Thymus (tissue), 14 donors: ENCODE measurements at places on chromosomes 5 and 9. TPM values are rescaled to one million over a fixed set of nuclear protein-coding genes. Genes with fewer than 3 reads are reported as not detected.

The BSPRY gene
- 6.1 TPM for polyA plus RNA-seq

DNA sequence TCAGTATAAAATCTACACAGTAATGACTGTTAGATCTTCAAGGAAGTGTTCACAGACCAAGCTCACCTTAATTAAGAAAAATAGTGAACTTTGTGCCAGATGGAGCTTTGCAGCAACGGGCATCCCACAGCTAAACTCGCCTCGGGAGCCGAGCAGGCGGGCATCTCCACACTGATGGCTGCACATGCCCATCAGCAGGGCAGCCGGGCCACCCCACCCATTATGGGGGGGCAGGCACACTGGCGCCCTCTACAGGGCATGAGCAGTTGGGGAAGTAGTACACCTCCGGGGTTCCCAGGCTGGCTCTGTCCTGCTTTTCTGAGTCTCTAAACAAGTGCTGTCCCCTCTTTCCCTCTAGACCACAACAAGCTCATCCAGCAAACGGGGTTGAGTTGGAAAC lies 21.6 kb downstream of the ANKS6 start:
- DNase-seq, result no peak
- H3K4me3 ChIP-seq, result no peak overlapping the region
- H3K36me3 ChIP-seq, result peaks cover 7% of the 10 kb centered on the region
- H3K4me1 ChIP-seq, result no peaks in the 10 kb centered on the region

The MEIKIN gene
- 0.09 TPM for polyA plus RNA-seq

DNA sequence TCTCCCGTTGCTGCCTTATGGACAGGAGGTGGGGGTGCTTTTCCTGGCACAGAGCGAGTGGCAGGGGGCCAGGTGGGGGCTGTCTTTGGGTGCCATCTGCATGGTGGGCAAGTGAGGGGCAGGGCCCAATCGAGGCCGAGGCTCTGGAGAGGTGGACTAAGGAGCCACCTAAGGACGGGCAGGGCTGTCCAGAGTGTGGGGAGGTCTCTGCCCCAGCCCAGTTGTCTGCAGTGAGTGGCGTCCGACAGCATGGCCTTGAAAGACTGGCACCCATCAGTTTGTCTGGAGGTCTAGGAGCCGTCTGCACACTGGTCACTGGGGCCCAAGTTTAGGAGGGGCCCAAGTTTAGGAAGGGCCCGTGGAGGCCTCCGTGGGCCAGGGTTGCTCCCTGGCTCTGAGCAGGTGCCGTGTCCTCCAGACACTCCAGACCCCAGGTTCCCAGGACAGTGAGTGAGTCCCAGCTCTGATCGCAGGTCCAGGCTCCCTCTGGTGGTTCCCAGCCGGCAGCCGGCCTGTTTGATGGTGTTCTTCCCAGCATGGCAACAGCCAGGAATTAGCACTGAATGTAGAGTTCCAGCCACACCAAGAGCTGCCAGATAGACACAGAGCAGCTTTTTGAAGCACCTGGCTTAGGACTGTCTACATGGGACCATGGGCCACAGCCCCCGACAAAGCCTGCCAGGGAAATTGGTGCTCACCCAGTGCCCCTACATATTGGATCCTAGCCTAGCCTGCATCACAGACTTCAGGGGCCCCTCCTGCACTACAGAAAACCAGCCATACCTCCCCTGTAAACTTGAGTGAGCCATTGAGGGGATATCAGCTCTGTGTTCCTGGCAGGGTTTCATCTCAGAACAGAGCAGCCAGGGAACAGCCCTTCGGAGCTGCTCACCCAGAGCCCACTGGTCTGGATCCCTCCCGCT lies 120.9 kb downstream of the WNK2 start:
- no peak overlapping the region for H3K27ac ChIP-seq
- no peak overlapping the region for H3K4me3 ChIP-seq
- H3K4me1 ChIP-seq, result no peaks in the 10 kb centered on the region
- H3K36me3 ChIP-seq, result no peaks in the 10 kb centered on the region

DNA sequence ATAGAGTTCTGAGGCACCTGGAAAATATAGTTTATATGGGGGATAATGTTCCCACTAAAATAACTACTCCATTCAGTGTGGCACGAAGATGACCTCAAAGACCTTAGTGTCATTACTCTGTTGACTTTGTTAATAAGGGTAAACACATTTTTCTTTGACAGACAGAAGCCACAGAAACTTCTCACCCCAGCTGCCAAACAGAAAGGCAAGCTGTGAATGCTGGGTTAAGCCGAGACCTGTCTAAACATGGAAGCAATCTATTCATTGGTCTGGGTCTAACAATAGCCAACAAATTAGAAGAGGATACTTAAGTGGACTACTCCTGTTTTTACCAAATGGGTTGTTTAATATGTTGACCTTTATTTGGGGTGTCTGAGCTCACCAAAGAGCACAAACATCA lies 171.4 kb downstream of the TLE1 start:
- H3K27me3 ChIP-seq, result no peaks in the 10 kb centered on the region
- no peak for DNase-seq
- H3K27ac ChIP-seq, result no peak overlapping the region
- H3K4me3 ChIP-seq, result no peak overlapping the region
- no peaks in the 10 kb centered on the region for H3K4me1 ChIP-seq

GRCh38 chr5:151030056-151030336 lies 9.6 kb downstream of the GPX3 start:
- no peak for DNase-seq
- H3K4me1 ChIP-seq, result no peaks in the 10 kb centered on the region
- H3K27ac ChIP-seq, result no peak overlapping the region
- no peaks in the 10 kb centered on the region for H3K27me3 ChIP-seq
- H3K4me3 ChIP-seq, result no peak overlapping the region

GRCh38 chr9:132365986-132366385 lies 11.2 kb upstream of the SETX start:
- no peak overlapping the region for H3K27ac ChIP-seq
- H3K27me3 ChIP-seq, result no peaks in the 10 kb centered on the region
- no peak overlapping the region for H3K4me3 ChIP-seq
- no peaks in the 10 kb centered on the region for H3K36me3 ChIP-seq
- H3K4me1 ChIP-seq, result peaks cover 4% of the 10 kb centered on the region
- DNase-seq, result no peak

GRCh38 chr9:98043915-98044314 lies 12.6 kb upstream of the NANS start:
- no peak overlapping the region for H3K27ac ChIP-seq
- no peak overlapping the region for H3K4me3 ChIP-seq
- no peaks in the 10 kb centered on the region for H3K4me1 ChIP-seq
- peaks cover 2% of the 10 kb centered on the region for H3K36me3 ChIP-seq
- no peak for DNase-seq

DNA sequence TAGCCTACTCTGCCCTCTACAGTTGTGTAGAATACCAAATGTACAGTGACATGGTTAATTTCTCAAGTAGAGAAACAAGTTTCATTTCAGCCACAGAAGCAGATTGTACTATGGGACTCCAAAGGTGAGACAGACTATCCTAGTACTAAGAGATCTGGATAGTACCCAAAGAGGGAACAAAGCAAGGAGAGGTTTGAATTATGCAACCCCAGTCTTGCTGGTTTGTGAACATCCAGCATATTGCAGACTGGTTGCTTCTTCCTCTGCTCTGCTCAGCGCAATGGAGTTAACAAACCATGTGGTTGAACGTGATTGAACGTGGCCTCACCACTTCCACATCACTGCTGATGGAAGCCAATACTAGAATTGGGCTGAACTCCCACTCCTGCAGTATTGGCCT lies 43.3 kb upstream of the ALDOB start:
- H3K4me3 ChIP-seq, result no peak overlapping the region
- no peaks in the 10 kb centered on the region for H3K27me3 ChIP-seq
- no peaks in the 10 kb centered on the region for H3K4me1 ChIP-seq
- no peaks in the 10 kb centered on the region for H3K36me3 ChIP-seq

The ZFR gene
- polyA plus RNA-seq, result 54.7 TPM

GRCh38 chr5:109744261-109744660 lies 54.5 kb downstream of the MAN2A1 start:
- no peak overlapping the region for H3K27ac ChIP-seq
- no peak overlapping the region for H3K4me3 ChIP-seq

- H3K36me3 ChIP-seq, result no peaks in the 10 kb centered on the region
- H3K4me3 ChIP-seq, result no peak overlapping the region
- DNase-seq, result no peak
- no peaks in the 10 kb centered on the region for H3K4me1 ChIP-seq
Observed at GRCh38 chr9:22514871-22515270, 68.2 kb downstream of the DMRTA1 start.

The FCN1 gene
- 4.9 TPM for polyA plus RNA-seq

DNA sequence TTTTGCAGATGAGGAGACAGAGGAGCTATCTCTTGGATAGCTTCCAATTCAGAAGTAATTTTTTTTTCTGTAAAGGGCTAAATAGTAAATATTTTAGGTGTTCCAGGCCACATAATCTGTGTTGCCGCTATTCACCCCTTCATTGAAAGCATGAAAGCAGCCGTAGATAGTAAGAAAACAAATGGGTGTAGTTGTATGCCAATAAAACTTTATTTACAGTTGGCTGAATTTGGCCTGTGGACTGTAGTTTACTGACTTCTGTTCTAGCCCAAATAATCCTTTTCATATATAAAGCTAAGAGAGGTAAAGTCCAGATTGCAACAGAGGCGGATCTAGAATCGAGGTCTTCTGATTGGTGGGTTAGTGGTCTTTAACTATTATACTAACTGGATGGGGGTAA lies 128.9 kb downstream of the SLF1 start:
- H3K27me3 ChIP-seq, result no peaks in the 10 kb centered on the region
- H3K36me3 ChIP-seq, result no peaks in the 10 kb centered on the region
- peaks cover 16% of the 10 kb centered on the region for H3K4me1 ChIP-seq
- DNase-seq, result no peak

- H3K27ac ChIP-seq, result peak overlapping the region; percentile 95
- peak overlapping the region; percentile 85 for H3K4me3 ChIP-seq
- H3K27me3 ChIP-seq, result no peaks in the 10 kb centered on the region
Observed at GRCh38 chr5:80254767-80255430, 949 bp downstream of the SERINC5 start.

The PIP5K1B gene
- polyA plus RNA-seq, result 1.2 TPM

- no peak overlapping the region for H3K4me3 ChIP-seq
- no peak overlapping the region for H3K27ac ChIP-seq
- no peaks in the 10 kb centered on the region for H3K27me3 ChIP-seq
- H3K36me3 ChIP-seq, result no peaks in the 10 kb centered on the region
- DNase-seq, result peak; percentile 30
Observed at GRCh38 chr5:133944263-133945185, 23.9 kb downstream of the C5orf15 start.

GRCh38 chr5:73826301-73827105 lies 200.5 kb downstream of the ARHGEF28 start:
- H3K4me1 ChIP-seq, result no peaks in the 10 kb centered on the region
- H3K27ac ChIP-seq, result peak overlapping the region; percentile 20
- H3K27me3 ChIP-seq, result no peaks in the 10 kb centered on the region
- no peak for DNase-seq
- no peak overlapping the region for H3K4me3 ChIP-seq

- no peak overlapping the region for H3K4me3 ChIP-seq
- no peak for DNase-seq
- H3K27me3 ChIP-seq, result no peaks in the 10 kb centered on the region
- no peak overlapping the region for H3K27ac ChIP-seq
- peaks cover 19% of the 10 kb centered on the region for H3K4me1 ChIP-seq
Observed at GRCh38 chr5:141504216-141504615, 15.3 kb downstream of the PCDHGC5 start.

The CKMT2 gene
- polyA plus RNA-seq, result 1.7 TPM

The MLANA gene
- polyA plus RNA-seq, result 0.09 TPM

- H3K4me1 ChIP-seq, result no peaks in the 10 kb centered on the region
- H3K27me3 ChIP-seq, result no peaks in the 10 kb centered on the region
- DNase-seq, result no peak
- no peak overlapping the region for H3K4me3 ChIP-seq
- H3K27ac ChIP-seq, result no peak overlapping the region
- no peaks in the 10 kb centered on the region for H3K36me3 ChIP-seq
Observed at GRCh38 chr9:17520268-17521064, 58.4 kb upstream of the SH3GL2 start.

DNA sequence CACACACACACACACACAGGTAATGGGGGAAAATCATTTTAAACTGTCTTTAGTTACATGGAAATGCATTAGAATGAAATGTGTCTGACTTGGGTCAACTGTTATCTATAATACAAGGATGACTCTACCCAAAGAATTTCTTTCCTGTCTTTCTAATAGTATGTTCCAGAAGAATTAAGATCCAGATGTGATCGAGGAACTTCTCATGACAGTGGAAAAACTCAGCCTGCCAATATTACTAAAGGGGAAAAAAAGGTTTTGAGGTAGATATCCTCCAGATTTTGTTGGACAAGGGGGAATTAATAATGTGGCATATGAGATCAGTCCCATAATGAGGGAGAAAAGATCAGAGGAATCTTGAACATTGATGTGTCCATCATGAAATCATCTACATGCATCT lies 190.6 kb upstream of the MAP3K1 start:
- H3K4me1 ChIP-seq, result no peaks in the 10 kb centered on the region
- no peak for DNase-seq
- H3K4me3 ChIP-seq, result no peak overlapping the region

- no peak overlapping the region for H3K4me3 ChIP-seq
- H3K36me3 ChIP-seq, result no peaks in the 10 kb centered on the region
- no peak for DNase-seq
- H3K4me1 ChIP-seq, result no peaks in the 10 kb centered on the region
- no peak overlapping the region for H3K27ac ChIP-seq
Observed at GRCh38 chr9:98958271-98958984, 14.7 kb downstream of the COL15A1 start.

- H3K36me3 ChIP-seq, result no peaks in the 10 kb centered on the region
- H3K27ac ChIP-seq, result no peak overlapping the region
- no peak overlapping the region for H3K4me3 ChIP-seq
- peaks cover 22% of the 10 kb centered on the region for H3K27me3 ChIP-seq
- peaks cover 17% of the 10 kb centered on the region for H3K4me1 ChIP-seq
Observed at GRCh38 chr9:81112627-81113452, 576.5 kb downstream of the TLE1 start.

GRCh38 chr5:93359296-93359959 lies 221.6 kb downstream of the NR2F1-AS1 start:
- H3K4me1 ChIP-seq, result no peaks in the 10 kb centered on the region
- H3K4me3 ChIP-seq, result no peak overlapping the region
- no peak for DNase-seq

DNA sequence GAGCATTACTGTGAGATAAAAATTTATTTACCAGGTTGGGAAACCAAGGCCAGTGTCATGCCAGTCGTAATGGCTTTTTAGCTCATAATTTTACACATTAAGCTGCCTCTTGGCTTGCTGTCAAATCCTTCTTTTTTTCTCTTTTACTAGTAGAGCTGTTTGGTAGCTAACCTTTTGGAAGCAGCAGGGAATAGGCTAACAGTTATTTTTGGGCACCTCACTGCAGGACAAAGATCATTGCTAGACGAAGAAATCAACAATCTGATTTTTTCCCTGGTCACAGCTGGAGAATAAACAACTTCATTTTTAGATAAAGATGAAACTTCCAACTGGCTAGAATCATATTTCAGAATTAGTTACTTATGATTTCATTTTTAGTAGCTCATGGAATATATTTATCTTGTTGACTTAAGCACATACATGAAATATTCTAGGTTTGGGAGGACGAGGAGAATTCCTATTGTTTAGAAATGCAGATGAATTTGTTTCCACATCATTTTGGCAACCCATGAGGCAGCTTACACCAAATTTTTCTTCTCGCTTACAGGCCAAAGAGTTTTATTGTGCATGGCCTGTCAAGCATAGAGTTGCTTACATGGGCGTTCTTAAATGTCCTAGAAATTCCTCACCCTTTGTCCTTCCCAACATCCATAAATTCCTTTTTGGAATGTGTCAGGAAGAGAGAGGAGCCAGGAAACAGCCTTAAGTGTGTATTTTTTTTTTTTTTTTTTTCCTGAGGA lies 19.6 kb downstream of the TNC start:
- H3K4me1 ChIP-seq, result no peaks in the 10 kb centered on the region
- no peaks in the 10 kb centered on the region for H3K27me3 ChIP-seq
- H3K4me3 ChIP-seq, result no peak overlapping the region
- H3K36me3 ChIP-seq, result no peaks in the 10 kb centered on the region
- DNase-seq, result no peak

- no peak for DNase-seq
- no peaks in the 10 kb centered on the region for H3K36me3 ChIP-seq
- H3K4me3 ChIP-seq, result no peak overlapping the region
- no peak overlapping the region for H3K27ac ChIP-seq
- peaks cover 21% of the 10 kb centered on the region for H3K27me3 ChIP-seq
Observed at GRCh38 chr9:124437086-124437485, 13.2 kb upstream of the ADGRD2 start.
